ENCODE measurements at places on chromosomes 3 and 15. TPM values are rescaled to one million over a fixed set of nuclear protein-coding genes. Genes with fewer than 3 reads are reported as not detected.

ZPLD1 gene
- not detected for total RNA-seq

CYP11A1 gene
- total RNA-seq, result not detected

CDCP1 gene
- 7.4 TPM for total RNA-seq

GABRB3 gene
- not detected for total RNA-seq

Data from activated T-helper 2 cell treated with anti-CD3 and anti-CD28 coated beads, Interferon-gamma antibody, Interleukin-2, Interleukin-4, amounts not matched to agents 10 μg/mL and 5 μg/mL and 100 μg/mL, durations not matched to agents 14 hours and 24 hours and 36 hours (primary cell).